ENCODE measurements at places on chromosomes 2 and 18.
A peak's percentile ranks its signal among the peaks of the same experiment; 100 is the strongest.

GRCh38 chr2:181051861-181052522, 71.6 kb downstream of the UBE2E3 start:
- no peak for DNase-seq

- DNase-seq = peak; percentile 61
Measured at GRCh38 chr2:161250864-161251436, 57.3 kb upstream of the PSMD14 start.

DNA sequence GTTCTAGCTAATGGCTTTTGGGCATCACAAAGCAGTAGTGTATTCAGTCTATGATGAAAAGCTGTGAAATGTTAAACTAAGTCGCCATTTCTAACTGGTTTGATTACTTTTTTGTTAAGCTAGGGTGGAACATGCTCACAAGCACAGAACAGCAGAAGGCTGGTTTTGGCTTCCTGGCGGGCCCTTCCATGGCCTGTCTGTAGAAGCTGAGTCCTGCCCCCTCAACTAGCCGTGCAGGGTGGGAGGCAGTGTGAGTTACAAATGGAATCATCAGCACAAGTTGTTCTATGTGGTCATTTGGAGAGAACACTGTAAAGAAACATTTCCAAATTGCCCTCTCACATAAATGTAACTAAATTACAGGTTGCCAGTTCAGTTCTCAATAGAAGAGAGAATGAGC, 290.8 kb downstream of the ALPK2 start:
- no peak for DNase-seq

- DNase-seq = peak; percentile 28
Measured at GRCh38 chr2:235595422-235596010, 101.7 kb downstream of the AGAP1 start.

GRCh38 chr18:48193521-48194492, 215.4 kb downstream of the ZBTB7C start:
- DNase-seq = no peak

DNA sequence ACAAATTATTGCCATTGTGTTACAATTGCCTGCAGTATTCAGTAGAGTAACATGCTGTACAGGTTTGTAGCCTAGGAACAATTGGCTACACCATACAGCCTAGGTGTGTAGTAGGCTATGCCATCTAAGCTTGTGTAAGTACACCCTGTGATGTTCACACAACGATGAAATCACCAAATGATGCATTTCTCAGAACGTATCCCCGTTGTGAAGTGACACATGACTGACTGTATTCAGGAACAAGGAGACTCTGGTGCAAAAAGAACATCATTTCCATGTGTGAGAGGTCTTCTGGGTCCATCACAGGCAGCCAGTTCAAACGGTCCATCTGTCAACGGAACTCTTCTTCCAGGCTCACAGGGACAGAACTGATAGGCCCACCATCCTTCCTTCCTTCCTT, 263.7 kb downstream of the ANAPC1 start:
- DNase-seq = no peak

DNA sequence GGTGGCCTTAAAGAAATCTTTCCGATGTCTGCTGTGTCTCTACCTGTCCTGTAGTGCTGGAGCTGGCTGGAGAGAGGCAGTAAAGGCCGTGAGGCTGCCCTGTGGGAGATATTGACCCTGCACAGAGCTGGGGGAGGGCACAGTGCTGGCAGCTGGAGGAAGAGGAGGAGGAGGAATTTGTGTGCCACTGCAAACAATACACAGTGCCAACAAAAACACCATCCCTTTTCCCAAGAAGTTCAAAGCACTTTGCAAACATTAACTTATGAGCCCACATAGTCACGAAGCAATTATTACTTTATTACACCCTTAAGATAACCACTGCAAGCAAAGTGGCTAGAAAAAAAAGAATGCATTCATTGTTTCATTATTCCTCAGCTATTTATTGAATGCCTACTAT, 45.0 kb upstream of the CYTIP start:
- DNase-seq = peak; percentile 65

- no peak for DNase-seq
Measured at GRCh38 chr18:62784966-62785413, 69.6 kb downstream of the PHLPP1 start.

DNA sequence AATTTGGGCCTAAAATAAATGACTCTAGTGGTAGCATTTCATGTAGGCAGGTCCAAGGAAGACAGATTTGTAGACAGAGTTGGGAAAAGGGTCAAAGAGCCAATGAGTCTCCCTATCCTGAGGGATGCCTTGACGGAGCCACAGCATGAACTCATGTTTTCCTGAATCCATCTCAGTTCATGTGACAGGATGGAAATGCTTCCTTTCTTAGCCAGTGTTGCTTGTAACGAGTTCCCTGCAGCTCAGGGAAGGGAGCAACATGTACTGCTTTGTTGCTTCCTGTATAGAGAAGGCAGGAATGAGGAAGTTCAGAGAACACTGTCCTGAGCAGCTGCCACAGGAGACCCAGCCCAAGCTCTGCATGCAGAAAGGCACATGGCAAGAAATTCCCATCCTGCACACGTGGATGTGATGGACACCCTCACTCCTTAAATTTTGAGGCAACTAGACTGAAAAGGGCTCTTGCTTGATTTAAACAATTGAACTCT, 27.9 kb downstream of the TMEM17 start:
- DNase-seq = no peak

GRCh38 chr2:58532641-58533040, 291.5 kb upstream of the FANCL start:
- no peak for DNase-seq

DNA sequence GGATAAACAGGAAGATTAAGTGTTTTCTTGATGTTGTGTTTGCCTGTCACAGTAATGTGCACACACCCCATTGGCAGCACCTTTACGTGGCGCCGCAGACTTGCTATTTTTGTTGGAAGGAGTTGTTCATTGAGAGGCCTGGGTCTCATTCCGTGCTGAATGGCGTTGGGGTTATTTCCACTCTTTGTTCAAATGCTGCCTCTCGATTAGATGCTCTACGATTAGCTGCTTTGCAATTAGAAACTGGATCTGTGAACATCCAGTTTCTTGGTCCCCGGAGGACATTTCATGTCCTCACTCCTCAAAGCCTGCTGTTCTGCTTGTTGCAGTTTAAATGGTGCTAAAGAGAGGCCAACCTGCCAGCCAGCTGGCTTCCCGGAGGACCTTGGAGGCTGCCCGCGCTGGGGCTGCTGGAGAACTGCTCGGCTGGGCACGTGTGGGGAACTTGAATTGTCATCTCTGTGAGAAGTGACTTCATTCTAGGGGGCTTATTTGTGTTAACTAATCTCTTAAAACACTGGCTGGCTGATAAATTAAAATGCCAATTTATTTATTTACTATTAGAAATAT, 117.4 kb upstream of the NABP1 start:
- DNase-seq = no peak

- no peak for DNase-seq
Measured at GRCh38 chr18:55547705-55548056, 40.3 kb downstream of the TCF4 start.

- no peak for DNase-seq
Measured at GRCh38 chr2:115552726-115553125, 1110.3 kb downstream of the DPP10 start.

DNA sequence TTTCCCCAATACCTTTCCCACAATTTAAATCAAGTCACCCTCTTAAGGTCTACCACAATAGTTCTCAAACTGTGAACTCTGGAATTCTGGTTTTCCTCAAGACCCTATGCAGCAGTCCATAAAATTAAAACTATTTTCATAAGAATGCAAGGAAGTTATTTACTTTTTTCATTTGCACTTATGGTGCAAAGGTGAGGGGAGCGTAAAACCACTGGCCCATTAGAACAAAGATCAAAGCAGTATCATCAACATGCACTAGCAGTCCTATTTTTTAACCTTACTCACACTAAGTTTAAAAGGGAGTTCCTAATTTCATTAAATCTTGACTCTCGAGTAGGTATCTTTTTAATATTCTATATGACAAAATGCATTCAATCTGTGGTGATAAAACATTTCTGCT, 85.3 kb downstream of the MEMO1 start:
- no peak for DNase-seq

GRCh38 chr2:84022810-84023431, 436.2 kb downstream of the SUCLG1 start:
- peak; percentile 66 for DNase-seq

GRCh38 chr2:240601831-240602160, 15.3 kb downstream of the CAPN10 start:
- DNase-seq = no peak

- DNase-seq = no peak
Measured at GRCh38 chr2:176246331-176246730, 22.9 kb upstream of the MTX2 start.

DNA sequence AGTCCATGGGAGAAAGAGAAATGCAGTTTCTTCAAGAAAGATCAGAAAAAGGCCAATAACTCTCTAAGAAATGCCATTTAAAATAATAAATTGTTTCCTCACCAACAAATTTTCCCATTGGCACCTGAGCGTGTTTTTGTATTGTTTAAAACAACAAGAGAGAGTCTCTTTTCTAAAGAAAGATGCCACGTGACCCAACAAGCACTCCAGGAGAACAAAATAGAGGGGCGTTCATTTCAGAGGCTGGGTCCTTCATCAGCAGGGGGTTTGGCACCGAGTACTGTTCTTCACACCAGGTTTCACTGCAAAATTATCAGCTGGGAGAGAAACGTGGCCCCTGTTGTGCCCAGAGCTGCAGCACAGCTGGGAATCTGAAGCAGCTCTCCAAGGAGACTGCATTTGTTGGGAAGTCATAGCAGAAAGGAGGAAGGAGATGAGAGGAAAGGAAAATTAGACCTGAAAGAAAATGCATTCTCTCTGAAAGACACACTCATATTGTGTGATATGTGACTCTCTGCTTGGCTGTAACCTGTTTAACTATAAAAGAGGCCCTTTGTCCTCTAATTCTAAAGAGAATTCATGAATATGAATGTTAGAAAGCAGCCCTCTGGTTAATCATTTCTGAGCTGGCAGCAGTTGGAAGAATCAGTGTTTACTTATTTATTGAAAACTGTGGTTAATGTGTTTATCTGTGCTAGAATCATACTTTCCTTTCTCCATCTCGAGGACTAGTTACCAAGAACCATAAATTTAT, 205.3 kb upstream of the CDH20 start:
- DNase-seq = no peak

GRCh38 chr2:108129636-108130035, 110.1 kb upstream of the SULT1C3 start:
- DNase-seq = no peak

GRCh38 chr2:69563021-69563420, 80.5 kb downstream of the AAK1 start:
- no peak for DNase-seq

GRCh38 chr2:36710858-36711515, 14.5 kb downstream of the VIT start:
- no peak for DNase-seq

- peak; percentile 52 for DNase-seq
Measured at GRCh38 chr2:98936353-98937351, 627 bp upstream of the CRACDL start.

DNA sequence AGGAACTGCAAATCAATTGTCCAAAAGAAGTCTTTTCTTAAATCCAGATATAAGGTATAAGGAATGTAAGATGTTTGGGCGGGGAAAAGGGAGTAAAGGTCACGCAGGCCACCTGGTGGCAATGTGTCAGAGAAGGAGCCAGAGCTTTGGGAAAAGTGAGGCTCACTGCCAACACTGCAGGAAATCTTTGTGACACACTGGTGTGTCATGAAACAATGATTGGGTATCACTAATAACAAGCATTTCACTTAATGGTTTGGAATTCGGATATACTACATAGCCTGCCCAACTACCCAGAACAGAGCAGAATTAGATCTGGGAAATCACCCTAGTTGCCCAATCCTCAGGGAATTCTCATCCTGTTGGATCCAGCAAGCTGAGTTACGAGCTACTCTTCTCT, 61.0 kb downstream of the RBMS1 start:
- no peak for DNase-seq

- no peak for DNase-seq
Measured at GRCh38 chr18:59848002-59848401, 51.8 kb upstream of the PMAIP1 start.

DNA sequence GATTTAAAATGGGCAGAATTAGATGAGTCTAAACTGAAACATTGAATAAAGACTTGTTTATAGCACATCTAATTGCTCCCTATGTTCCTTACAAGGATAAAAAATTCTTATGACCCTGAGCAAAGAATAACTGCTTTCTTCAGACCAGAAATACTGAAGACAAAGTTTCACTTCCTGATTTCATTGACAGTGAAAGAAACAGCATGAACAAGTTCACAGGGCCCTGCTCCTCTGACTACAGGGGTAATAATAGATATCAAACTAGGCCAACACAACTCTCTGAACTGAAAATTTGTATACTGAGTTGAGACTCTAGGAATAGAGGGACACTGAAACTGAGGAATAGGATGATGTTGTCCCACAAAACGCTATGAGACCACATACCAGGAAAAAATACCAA, 1383.3 kb upstream of the CDH2 start:
- DNase-seq = no peak

GRCh38 chr2:146837857-146838256, 1007.0 kb upstream of the ACVR2A start:
- DNase-seq = no peak

DNA sequence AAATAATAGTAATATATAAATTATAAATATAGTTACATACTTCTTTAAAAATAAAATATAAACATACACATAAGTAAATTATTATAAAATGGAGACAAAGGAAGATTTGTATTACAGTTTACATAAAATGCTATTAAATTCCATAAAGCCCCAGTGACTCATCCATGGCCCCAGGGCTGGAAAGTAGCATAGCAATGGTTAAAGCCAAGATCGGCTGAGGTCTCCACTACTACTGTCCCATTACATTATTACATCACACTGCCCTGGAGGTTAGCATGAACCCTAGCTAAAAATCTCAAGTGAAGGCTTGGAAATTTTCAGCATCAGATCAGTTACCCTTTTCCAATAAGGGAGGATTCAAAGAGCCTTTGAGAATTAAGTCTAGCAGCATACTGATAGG, 936.2 kb downstream of the DSC3 start:
- DNase-seq = peak; percentile 1

- DNase-seq = no peak
Measured at GRCh38 chr2:130839011-130839780, 2.5 kb downstream of the ARHGEF4 start.

GRCh38 chr2:232026910-232027309, 65.4 kb downstream of the DIS3L2 start:
- no peak for DNase-seq

DNA sequence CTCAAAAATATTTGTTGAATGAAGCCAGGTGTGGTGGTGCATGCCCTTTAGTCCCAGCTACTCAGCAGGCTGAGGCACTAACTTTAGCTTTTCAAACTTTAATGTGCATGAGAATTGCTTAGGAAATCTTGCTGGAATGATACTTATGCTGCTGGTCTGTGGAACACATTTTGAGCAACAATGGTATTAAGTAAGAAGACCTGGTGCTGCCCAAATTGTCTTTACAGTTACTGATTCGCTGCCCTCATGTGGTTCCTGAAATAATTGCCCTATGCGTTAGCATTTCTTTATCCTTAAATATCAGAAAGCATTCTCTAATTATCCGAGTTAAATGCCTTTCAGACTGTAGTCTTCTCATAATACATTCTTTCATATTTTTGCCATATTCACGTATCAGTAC, 76.0 kb upstream of the SESTD1 start:
- DNase-seq = peak; percentile 27

GRCh38 chr2:105653302-105653701, 91.4 kb upstream of the NCK2 start:
- DNase-seq = no peak

- DNase-seq = peak; percentile 23
Measured at GRCh38 chr2:94870440-94871225, 597 bp upstream of the TEKT4 start.
